Fibroblast of skin of scalp (primary cell): ENCODE measurements at places on chromosomes 13 and 19.
A peak's percentile ranks its signal among the peaks of the same experiment; 100 is the strongest.

- peak; percentile 48 for DNase-seq
These were observed 11.2 kb downstream of the HAS1 start for GRCh38 chr19:51712461-51713081.

DNA sequence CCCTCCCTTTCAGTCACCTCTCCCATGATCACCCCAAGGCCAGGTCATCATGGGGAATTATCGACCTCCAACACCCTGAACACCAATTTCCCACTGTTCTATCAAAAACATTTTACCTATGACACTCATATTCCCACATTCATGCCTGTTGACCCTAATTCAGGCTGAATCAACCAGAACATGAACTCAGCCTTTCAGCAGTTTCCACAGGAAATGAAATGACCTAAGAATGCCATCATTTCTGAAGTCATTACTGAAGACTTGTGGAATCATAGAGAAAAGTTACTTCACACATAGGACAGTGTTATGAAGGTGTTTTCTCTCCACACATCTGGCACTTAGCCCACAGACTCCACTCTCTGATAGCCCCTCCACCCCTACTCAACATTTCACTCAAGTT lies 29.9 kb upstream of the FAM124A start:
- DNase-seq, result no peak

- DNase-seq, result no peak
These were observed 26.7 kb downstream of the MAB21L1 start for GRCh38 chr13:35449821-35450220.

DNA sequence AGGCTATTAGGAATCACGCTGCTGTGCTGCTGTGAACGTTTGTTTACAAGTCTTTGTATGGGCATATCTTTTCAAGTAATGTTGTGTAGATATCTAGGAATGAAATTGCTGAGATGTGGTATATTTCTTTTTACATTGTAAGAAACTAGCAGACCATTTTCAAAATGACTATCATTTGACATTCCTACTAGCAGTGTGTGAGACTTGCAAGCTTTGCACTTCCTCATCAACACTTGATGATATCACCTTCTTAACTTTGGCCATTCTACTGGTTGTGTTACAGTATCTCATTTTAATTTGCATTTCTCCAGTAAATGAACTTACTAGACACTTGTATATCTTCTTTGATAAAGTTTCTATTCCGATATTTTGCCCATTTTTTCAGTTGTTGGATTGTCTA lies 12.1 kb downstream of the METTL21C start:
- DNase-seq, result no peak

GRCh38 chr13:41345914-41346589 lies 35.0 kb downstream of the NAA16 start:
- DNase-seq, result no peak

GRCh38 chr19:27846944-27847343 lies 1366.0 kb downstream of the UQCRFS1 start:
- DNase-seq, result no peak

DNA sequence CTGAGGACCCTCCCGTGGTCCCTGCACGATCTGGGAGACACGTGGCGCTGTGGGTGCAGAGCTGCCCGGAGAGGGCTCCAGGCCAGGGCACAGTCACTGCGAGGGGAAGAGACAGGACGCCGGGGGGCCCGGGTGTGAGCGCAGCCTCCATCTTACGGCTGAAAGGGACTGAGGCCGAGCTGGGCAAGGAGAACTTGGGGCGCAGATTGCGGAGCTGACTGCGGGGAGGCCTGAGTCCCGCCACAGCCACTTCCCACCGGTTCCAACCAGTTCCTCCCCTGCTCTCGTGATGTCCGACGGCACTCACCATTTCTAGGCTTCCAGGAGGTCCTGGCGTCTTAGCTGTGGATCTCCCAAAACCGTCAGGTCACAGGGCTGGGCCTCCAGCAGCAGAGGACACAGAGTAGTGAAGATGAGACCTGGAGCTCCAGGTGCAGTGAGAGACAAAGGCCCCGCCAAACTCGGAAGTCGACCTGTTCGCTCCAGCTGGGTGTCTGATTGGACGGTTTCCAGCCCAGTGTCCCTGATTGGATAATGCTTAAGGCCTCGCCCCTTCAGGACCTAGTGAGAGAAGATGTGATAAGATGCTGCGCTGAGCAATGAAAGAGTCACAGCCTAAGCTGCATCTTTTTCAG lies 4.8 kb upstream of the ZNF253 start:
- DNase-seq, result no peak

- DNase-seq, result peak; percentile 33
These were observed 4.4 kb upstream of the TMEM272 start for GRCh38 chr13:51849145-51850101.

DNA sequence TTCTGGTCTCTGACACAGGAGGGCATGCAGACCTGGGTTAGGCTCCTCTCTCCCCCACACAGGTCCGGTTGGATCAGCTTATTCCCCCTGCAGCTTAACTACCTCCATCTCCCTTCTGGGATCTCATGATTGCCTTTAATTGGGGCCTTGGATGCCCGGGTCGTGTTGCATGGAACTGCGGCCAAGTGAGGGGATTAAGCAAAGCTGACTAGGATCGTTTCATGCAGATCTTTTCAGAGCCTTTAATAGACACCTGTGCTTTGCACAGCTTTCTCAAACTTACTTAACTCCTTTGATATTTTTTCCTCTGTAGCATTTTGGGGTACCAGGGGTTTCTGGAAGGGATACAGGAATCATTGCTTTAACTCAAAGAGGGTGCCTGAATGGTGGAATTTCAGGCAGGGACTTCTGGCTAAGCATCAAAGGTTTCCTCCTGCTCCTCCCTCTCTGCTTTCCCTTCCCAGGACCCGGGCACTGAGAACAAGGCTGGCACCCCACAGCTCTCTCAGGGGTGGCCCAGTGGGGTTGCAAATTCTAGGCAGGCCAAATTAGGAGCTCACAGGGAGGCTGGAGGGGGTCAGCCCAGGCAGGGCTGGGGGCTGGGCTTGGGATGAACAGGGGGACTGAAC lies 477 bp downstream of the NFILZ start:
- DNase-seq, result no peak

DNA sequence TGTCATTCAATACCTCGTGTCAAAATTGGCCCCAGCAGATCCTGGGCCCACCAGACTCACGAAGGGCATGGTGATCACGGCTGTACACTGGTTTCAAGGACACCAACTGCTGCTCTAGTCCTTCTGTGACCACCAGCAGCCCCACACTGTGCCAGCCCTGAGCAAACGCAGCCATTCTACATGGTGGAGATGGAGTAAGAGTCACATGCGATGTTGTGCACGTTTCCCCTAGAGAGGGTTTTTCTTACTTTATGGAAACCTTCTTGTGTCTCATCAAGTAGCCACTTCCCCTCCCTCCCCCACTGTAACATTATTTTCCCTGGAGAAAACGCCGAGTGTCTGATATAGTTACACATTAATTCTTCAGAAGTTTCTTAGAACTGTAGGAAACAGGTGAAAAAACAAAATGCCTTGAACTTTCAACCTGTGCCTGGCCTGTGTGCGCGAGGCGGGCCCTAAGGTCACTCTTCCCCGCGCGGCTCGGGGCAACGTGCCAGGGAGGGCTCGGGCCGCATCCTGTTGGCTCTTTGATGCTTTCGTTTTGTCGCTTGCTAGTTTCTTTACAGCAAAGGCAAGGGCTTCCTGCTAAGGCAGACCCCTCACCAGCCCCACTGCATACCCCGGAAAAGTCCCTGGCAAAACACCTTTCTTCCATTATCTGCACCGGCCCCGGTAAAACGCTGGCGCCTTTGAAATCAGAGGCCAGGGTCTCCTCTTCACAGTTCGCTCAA lies 44.6 kb downstream of the GGACT start:
- DNase-seq, result peak; percentile 6

GRCh38 chr19:18158467-18158866 lies 5.5 kb downstream of the PIK3R2 start:
- DNase-seq, result no peak

DNA sequence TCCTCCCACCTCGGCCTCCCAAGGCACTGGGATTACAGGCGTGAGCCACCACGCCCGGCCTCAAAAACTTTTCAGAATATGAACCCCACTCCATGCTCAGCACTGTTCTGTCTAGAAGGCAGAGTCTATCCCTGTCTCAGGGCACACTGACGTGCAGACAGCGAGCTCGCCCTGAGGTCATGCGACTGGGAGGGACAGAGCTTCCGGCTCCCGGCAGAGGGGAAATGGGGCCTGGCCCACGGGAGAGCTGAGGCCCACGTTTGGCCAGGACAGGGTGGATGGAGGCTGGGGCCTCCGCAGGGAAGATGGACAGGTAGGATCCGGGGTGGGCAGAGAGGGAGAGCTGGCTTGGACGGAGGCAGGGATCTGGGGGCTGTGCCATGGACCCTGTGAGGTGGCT lies 2.8 kb upstream of the AZU1 start:
- DNase-seq, result no peak

- DNase-seq, result no peak
These were observed 1.6 kb upstream of the ZBTB7A start for GRCh38 chr19:4068047-4068966.

- DNase-seq, result peak; percentile 68
These were observed 1.4 kb upstream of the TSHZ3 start for GRCh38 chr19:31350693-31351055.

DNA sequence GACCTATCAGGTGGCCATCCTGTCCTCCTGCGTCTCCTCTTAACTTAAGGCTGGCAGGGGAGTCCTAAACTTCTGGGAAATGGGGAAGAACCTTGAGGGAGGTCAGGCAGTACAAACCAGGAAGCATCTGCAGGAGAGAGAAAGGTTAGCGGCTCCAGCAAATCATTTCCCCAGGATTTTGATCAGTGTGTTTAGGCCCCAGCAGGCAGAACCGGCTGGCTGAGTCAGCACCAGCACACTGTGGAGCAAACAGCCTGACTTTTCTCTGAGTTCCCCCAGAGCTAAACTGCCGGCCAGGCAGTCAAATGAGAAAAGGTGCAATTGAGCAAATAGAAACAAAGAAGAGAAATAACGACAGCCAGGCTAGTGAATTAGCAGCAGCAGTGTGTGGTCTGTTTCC lies 46.7 kb upstream of the MEDAG start:
- DNase-seq, result no peak

- DNase-seq, result no peak
These were observed 10.3 kb upstream of the EDNRB start for GRCh38 chr13:77928909-77929308.

- no peak for DNase-seq
These were observed 630 bp downstream of the RNF126 start for GRCh38 chr19:662207-662961.

DNA sequence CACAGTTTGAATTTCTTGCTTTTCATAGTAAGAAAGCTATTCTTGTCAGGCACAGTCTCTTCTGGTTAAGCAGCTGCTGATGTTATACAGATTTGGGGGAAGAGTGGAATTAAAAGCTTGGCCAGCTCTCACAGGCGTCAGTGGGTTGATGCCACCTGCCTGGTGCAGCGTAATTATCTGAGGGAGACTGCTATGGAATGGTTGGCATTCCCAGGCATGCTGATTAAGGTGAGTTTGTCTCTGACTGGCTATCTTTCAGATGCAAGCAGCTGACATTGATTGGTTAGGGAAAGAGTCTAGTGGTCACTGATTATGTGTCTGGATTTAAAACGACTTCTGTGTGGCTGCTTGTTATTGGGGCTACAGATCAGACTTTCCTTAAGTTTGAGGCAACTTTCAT lies 948.4 kb downstream of the UQCRFS1 start:
- no peak for DNase-seq

DNA sequence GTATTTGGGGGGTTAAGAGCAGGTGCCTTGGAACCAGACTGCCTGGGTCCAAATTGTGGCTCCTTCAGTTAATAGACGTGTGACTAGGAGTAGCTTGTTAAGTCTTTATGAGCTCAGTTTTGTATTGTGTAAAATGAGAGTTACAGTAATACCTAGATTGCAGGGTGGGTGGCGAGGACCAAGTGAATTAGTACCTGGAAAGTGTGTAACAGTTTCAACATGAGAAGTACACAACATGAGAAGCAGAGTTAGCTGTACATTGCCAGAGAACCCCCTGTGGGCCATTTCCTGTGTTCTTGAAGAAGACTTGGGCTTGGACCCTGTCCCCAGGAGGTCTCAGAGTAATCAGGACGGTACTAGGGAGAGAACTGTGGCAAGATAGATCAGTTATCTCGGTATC lies 36.8 kb downstream of the PPP2R1A start:
- no peak for DNase-seq

DNA sequence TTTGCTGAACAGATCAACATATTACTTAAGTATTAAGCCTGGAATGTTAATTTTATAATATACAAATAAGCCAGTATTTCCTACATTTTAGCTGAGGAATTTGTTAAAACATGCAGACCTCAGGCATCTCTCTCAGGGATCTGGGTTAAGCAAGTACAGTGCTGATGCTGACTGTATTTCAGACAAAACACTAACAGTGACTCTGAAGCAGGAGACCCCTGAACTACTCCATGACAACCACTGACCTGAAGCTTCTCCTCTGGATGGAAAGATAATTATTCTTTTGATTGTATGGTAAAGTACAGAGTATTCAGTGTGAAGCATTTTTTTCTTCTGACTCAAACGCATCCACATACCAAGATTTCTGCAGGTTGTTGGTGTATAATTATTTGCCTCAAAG lies 680.8 kb downstream of the LIG4 start:
- no peak for DNase-seq
